T-helper 2 cell treated with Interferon-gamma antibody and Interleukin-4, amounts not matched to agents 5 μg/mL and 100 μg/mL, for 36 hours (primary cell): ENCODE measurements at places on chromosomes 11 and 22.

GRCh38 chr11:76798671-76799065 lies 15.5 kb downstream of the TSKU start:
- H3K27ac ChIP-seq = no peak overlapping the region
- peak overlapping the region; percentile 0 for H3K4me3 ChIP-seq
- no peaks in the 10 kb centered on the region for H3K36me3 ChIP-seq
- no peaks in the 10 kb centered on the region for H3K27me3 ChIP-seq

DNA sequence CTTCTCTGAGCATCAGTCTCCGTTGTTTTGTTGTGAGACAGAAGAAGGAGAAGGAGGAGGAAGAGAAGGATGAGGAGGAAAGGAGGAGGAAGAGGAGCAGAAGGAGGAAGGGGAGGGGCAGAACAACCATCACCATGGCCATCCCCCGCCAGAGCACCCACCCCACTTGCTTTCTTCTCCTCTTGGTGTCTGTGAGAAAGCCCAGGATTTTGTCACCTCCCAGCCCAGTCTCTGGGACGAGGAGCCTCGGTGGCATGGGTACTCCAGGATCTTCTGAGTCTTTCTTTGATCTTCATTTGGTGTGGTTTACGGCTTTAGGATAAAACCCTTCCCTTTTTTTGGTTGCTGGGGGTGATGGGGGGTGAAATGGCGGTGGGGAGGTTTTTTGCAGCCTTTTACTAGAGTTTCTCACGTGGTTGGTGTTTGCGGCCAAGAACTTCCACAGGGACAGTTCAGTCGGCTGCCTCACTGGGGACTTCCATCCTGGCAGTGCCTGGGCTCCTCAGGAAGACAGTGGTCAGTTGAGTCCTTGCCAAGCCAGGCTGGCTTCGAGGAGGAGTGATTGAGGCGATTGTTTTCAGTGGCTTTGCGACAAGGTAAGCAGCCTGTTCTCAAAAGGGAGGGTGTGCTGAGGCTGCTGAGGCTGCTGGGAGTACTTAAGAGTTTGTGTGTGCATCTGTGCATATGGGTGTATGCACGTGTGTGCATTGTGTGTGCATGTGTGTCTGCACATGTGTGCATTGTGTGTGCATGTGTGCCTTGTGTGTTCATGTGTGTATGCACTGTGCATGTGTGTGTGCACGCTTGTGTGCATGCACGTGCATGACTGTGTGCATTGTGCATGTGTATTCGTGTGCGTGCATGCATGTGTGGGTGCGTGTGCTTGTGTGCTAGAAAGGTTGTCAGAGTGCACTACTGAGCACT lies 567.5 kb downstream of the TBC1D22A start:
- H3K4me1 ChIP-seq = no peaks in the 10 kb centered on the region
- no peak overlapping the region for H3K4me3 ChIP-seq
- H3K27ac ChIP-seq = no peak overlapping the region
- DNase-seq = no peak
- H3K36me3 ChIP-seq = no peaks in the 10 kb centered on the region
- no peaks in the 10 kb centered on the region for H3K27me3 ChIP-seq

DNA sequence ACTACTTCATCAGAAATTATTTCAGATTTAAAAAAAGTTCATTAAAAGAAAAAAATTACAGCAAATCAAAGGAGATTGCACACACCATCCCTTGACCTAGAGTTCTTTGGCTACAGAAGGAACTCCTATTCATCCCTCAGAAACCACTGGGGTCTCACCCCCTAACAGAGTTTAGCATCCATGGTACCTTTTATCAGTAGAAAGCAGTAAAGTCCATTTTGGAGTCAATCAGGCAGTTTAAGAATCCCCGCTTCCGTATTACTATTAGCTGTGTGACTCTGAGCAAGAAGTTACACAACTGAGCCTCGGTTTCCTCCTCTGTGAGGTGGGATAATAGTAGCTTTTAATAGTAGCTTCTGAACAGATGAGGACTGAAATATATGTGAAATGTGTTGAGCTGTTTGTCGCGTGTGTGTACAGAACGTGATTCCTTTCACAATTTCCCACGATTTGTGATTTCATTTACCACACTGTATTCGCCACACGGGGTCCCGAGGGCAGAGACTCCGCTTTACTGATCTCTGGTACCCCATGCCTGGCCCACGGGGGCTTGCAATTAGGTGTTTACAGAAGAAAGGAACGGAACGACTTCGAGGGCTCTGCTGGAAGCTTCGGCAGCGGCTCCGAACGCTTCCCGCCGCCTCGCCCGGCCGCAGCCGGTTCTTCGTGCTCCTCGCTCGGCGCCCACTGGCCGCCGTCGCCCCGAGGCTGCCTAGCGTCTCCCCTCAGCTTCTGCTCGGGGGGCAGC lies 72.5 kb upstream of the ZBED5 start:
- peak; percentile 8 for DNase-seq
- peaks cover 64% of the 10 kb centered on the region for H3K27me3 ChIP-seq
- H3K36me3 ChIP-seq = no peaks in the 10 kb centered on the region
- peak overlapping the region; percentile 74 for H3K4me3 ChIP-seq

DNA sequence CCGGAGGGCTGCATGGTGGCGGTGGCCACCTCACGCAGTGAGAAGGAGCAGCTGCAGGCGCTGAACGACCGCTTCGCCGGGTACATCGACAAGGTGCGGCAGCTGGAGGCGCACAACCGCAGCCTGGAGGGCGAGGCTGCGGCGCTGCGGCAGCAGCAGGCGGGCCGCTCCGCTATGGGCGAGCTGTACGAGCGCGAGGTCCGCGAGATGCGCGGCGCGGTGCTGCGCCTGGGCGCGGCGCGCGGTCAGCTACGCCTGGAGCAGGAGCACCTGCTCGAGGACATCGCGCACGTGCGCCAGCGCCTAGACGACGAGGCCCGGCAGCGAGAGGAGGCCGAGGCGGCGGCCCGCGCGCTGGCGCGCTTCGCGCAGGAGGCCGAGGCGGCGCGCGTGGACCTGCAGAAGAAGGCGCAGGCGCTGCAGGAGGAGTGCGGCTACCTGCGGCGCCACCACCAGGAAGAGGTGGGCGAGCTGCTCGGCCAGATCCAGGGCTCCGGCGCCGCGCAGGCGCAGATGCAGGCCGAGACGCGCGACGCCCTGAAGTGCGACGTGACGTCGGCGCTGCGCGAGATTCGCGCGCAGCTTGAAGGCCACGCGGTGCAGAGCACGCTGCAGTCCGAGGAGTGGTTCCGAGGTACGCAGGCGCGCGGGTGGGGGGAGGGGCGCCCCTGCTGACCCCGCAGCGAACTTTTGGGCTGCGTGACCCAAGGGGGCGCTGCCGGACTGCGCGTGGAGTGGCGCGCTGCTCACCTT lies 670 bp downstream of the NEFH start:
- peaks cover 12% of the 10 kb centered on the region for H3K4me1 ChIP-seq
- peaks cover 38% of the 10 kb centered on the region for H3K27me3 ChIP-seq
- H3K27ac ChIP-seq = no peak overlapping the region
- peaks cover 1% of the 10 kb centered on the region for H3K36me3 ChIP-seq

DNA sequence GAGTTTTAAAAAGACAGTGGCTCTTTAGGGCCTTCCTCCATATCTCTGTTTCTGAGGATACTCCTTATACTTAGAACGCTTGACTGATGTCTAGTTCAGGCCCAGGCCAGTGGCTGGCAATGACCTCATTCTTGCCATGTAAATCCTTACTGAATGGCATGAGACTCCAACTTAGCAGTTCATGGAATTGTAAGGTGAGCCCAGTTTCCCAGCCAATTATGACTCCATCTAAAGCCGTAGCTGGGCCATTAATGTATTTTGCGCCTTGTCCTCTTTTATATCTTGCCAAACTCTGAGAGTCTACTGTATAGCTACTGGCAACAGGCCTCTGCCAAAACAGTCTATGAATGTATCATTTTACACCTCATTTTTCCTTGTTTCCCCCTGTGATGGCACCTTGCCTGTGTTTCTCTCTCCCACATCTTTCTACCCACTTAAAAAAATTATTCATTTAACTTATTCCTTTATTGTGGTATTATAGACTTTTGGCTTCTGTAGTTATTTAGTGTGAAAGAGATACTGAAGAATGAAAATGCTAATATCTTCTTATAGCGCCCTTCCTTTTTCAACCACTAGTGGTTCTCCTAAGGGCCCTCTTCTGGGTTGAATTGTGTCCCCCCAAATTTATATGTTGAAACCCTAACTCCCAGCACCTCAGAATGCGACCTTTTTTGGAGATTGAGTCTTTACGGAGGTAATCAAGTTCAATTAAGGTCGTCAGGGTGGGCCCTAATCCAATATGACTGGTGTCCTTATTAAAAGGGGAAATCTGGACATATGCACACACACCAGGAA lies 67.4 kb downstream of the ZNRF3 start:
- no peak overlapping the region for H3K27ac ChIP-seq
- no peak for DNase-seq
- peaks cover 5% of the 10 kb centered on the region for H3K4me1 ChIP-seq
- H3K36me3 ChIP-seq = peaks cover 1% of the 10 kb centered on the region
- H3K4me3 ChIP-seq = no peak overlapping the region

GRCh38 chr11:72836111-72836510 lies 21.9 kb downstream of the ATG16L2 start:
- no peak overlapping the region for H3K27ac ChIP-seq
- H3K4me1 ChIP-seq = peaks cover 29% of the 10 kb centered on the region
- DNase-seq = no peak
- H3K4me3 ChIP-seq = no peak overlapping the region
- H3K36me3 ChIP-seq = peaks cover 38% of the 10 kb centered on the region

DNA sequence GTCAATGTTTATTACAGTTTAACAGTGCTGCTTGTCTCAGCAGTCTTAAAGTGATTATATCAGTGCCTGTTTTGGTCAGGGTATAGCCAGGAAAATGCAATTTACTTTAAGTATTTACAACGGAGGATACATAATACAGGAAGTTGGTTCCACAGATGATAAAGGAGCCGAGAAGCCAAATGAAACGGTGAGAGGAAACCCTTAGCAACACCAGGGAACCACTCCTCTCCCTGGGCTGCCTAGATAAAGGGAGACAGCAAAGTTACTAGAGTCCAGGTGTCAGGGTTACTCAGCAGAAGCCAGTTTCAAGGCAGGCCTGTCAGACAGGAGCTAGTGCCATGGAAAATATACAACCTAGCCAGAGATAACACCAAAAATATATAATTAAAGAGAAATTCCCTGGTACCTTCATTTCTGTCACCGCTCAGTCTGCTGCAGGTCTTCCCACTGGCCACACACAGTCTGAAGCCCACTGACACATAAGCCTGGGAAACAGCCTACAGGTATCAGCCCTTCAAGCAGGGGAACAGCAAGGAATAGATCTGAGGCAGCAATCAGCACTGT lies 55.5 kb downstream of the FAM76B start:
- peaks cover 11% of the 10 kb centered on the region for H3K4me1 ChIP-seq
- H3K36me3 ChIP-seq = no peaks in the 10 kb centered on the region
- H3K27ac ChIP-seq = no peak overlapping the region
- DNase-seq = no peak
- no peak overlapping the region for H3K4me3 ChIP-seq

DNA sequence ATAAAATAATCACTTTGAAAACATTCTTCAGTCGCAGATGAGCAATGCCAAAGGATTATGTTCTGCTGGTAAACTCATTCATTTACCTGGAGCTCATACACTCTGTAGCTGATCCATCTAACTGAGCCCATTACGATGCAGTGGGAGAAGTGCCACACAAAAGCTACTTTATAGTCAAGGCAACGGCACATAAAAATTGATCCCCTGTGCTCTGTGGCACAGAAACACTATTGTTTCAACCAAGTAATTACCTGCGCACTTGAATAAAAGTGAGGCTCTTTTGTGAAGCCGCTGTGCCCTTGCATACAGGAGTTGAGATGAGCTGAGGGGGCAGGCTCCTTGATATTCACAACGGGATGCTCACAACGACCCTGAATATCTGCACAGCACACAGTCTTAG lies 7.2 kb downstream of the DKK3 start:
- no peak overlapping the region for H3K27ac ChIP-seq
- no peak overlapping the region for H3K4me3 ChIP-seq
- peaks cover 8% of the 10 kb centered on the region for H3K4me1 ChIP-seq
- no peaks in the 10 kb centered on the region for H3K36me3 ChIP-seq

GRCh38 chr22:46909237-46910030 lies 147.0 kb downstream of the TBC1D22A start:
- H3K4me3 ChIP-seq = no peak overlapping the region
- no peaks in the 10 kb centered on the region for H3K4me1 ChIP-seq
- H3K27me3 ChIP-seq = no peaks in the 10 kb centered on the region
- DNase-seq = no peak
- peaks cover 8% of the 10 kb centered on the region for H3K36me3 ChIP-seq
- no peak overlapping the region for H3K27ac ChIP-seq

GRCh38 chr11:116169776-116170175 lies 603.0 kb downstream of the BUD13 start:
- H3K36me3 ChIP-seq = no peaks in the 10 kb centered on the region
- H3K27me3 ChIP-seq = no peaks in the 10 kb centered on the region
- no peak for DNase-seq
- H3K4me1 ChIP-seq = no peaks in the 10 kb centered on the region

GRCh38 chr11:1339066-1339675 lies 29.7 kb upstream of the TOLLIP start:
- no peak for DNase-seq
- no peak overlapping the region for H3K4me3 ChIP-seq
- peaks cover 13% of the 10 kb centered on the region for H3K4me1 ChIP-seq
- H3K27ac ChIP-seq = no peak overlapping the region

- H3K4me1 ChIP-seq = no peaks in the 10 kb centered on the region
- no peaks in the 10 kb centered on the region for H3K36me3 ChIP-seq
- no peak overlapping the region for H3K27ac ChIP-seq
These were observed 196.7 kb upstream of the TBCEL start for GRCh38 chr11:120827198-120827597.

DNA sequence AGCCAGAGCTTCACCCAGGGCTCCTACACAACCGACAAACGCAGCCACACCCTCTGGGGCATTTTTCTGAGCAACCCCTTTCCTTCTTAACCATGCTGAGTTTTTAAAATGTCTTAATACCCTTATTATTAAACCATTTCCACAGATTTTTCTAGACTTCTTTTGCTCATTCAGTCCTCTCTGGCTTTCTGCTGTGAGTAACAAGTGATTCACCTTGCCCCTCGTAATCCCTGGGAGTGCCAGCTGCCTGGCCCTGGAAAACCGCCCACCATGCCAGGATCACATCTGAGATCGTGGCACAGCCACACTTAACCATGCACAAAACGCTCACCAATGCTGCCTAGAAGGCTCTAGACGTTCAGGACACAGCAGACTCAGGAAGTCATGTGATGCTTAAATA lies 25.4 kb downstream of the YPEL1 start:
- H3K27ac ChIP-seq = no peak overlapping the region
- DNase-seq = no peak
- no peaks in the 10 kb centered on the region for H3K4me1 ChIP-seq
- no peak overlapping the region for H3K4me3 ChIP-seq
- H3K27me3 ChIP-seq = no peaks in the 10 kb centered on the region

- DNase-seq = no peak
- peaks cover 19% of the 10 kb centered on the region for H3K27me3 ChIP-seq
- H3K27ac ChIP-seq = no peak overlapping the region
- H3K4me3 ChIP-seq = no peak overlapping the region
- H3K4me1 ChIP-seq = peaks cover 3% of the 10 kb centered on the region
- no peaks in the 10 kb centered on the region for H3K36me3 ChIP-seq
These were observed 66.0 kb upstream of the TIMP3 start for GRCh38 chr22:32735526-32735925.
